ENCODE measurements at places on chromosomes 7 and 10. TPM values are rescaled to one million over a fixed set of nuclear protein-coding genes. Genes with fewer than 3 reads are reported as not detected.

The EN2 gene
- total RNA-seq, result not detected

The SPACDR gene
- 2.6 TPM for total RNA-seq

The SLC16A12 gene
- 0.31 TPM for total RNA-seq

The C10orf105 gene
- total RNA-seq, result not detected

The VAX1 gene
- 0.62 TPM for total RNA-seq

The LRRC17 gene
- 63.4 TPM for total RNA-seq

The FGL2 gene
- total RNA-seq, result not detected

The MRLN gene
- total RNA-seq, result not detected

The SAP25 gene
- 1.4 TPM for total RNA-seq

Measured in astrocyte (in vitro differentiated cells and primary cell).